ENCODE measurements at places on chromosomes 5 and 9.

GRCh38 chr5:106392766-106393165 is 1278.0 kb downstream of the EFNA5 start:
- DNase-seq = no peak

- DNase-seq = no peak
Observed at GRCh38 chr5:1855596-1855995, 27.1 kb downstream of the IRX4 start.

- no peak for DNase-seq
Observed at GRCh38 chr9:138042640-138043039, 165.1 kb downstream of the CACNA1B start.

DNA sequence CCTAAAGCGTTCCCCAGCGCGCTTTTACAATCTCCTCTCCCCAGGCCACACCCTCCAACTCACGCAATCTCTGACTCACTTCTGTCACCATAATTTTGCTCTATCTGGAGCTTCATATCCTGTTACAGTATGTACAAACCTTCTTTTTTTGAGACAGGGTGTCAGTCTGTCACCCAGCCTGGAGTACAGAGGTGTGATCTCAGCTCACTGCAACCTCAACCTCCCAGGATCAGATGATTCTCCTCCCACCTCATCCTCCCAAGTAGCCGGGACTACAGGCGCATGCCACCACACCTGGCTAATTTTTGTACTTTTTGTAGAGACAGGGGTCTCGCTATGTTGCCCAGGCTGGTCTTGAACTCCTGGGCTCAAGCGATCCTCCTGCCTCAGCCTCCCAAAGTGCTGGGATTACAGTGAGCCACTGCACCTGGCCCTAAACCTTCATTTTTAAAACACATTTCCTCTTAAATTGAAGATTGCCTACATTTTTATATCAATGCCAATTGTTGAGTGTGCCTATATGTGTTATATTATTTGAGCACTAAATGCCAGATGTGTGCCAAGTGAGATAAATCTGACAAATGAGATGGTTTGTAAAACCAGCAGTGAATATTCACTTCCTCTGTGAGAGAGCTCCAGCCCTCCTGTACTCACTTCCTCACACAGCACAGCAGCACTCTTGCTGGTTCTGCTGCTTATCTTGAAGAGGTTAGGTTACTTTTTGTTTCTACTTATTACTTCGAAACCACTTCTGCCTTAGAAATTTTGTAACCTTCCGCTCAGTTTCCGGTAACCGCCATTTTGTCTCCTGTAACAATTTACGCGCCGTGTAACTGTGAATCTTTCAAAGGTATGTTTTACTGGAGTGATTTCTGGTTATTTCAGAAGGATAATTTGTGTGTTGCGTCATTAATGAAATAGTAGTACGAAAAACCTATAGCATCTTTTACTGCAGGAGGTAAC is 57.9 kb downstream of the DOCK8 start:
- DNase-seq = peak; percentile 58

- no peak for DNase-seq
Observed at GRCh38 chr5:108935611-108936010, 187.9 kb downstream of the FER start.

All from stimulated activated CD8-positive, alpha-beta memory T cell treated with anti-CD3 and anti-CD28 coated beads, Interleukin-2, amount 100 ng/mL, for 1 hour (primary cell).